CD4-positive, alpha-beta T cell treated with Interleukin-6 at 100 ng/mL for 8 hours (primary cell): ENCODE measurements at places on chromosomes 4 and X.

GRCh38 chr4:80171251-80171650, 26.1 kb upstream of the PRDM8 start:
- no peak for DNase-seq

GRCh38 chrX:149570668-149571067, 16.6 kb downstream of the MAGEA9B start:
- DNase-seq = no peak

- peak; percentile 31 for DNase-seq
These were observed 83.2 kb upstream of the SCML1 start for GRCh38 chrX:17654116-17654515.

DNA sequence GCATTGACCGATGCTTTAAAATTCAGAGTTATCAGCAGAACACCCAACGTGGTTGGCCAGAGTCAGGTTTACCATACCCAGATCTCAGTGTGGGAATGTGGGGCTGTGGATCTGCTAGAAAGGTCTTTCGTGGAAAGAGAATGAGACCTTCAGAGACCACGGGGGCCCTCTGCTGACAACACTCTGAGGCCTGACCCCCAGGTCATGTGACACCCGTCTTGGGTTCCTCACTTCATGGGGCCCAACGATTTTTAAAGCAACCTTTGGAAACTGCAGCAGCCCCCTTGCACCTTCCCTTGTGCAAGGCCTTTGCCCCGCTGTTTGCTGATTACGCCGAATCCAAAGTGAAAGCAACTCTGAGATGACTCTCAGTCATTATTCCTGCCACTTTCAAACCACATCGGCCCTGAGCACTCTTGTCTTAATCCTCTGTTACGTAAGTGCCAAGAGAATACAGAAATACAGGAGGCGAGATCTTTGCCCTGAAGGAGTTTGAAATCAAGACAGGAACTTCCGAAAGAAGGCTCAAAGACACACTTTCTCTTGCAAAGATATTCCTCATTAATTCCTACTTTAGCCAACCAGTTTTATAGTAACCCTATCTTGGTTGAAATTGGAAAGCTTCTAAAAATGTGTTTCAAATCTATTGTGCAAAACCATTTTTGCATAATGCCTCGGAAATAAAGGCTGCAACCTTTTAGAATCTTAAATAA, 88.3 kb downstream of the EVC2 start:
- DNase-seq = no peak

GRCh38 chr4:129978315-129978714, 882.4 kb downstream of the C4orf33 start:
- DNase-seq = no peak

DNA sequence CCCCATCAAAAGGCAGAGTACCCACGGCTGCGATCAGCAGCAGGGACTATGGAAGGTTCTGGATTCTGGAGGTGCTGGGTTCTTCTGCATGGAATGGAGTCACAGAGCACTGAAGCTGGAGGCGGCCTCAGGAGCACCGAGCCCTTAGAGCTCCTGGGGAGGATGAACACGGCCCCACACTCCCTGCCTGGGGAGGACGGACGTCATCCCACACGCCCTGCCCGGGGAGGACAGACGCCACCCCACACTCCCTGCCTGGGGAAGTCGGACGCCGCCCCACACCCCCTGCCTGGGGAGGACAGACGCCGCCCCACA, 9.9 kb downstream of the LRPAP1 start:
- no peak for DNase-seq

- DNase-seq = no peak
These were observed 58.7 kb downstream of the MAMLD1 start for GRCh38 chrX:150421816-150422215.

GRCh38 chrX:39384996-39385395, 583.7 kb downstream of the MID1IP1 start:
- no peak for DNase-seq

- no peak for DNase-seq
These were observed 59.6 kb downstream of the SCML2 start for GRCh38 chrX:18294893-18295292.

DNA sequence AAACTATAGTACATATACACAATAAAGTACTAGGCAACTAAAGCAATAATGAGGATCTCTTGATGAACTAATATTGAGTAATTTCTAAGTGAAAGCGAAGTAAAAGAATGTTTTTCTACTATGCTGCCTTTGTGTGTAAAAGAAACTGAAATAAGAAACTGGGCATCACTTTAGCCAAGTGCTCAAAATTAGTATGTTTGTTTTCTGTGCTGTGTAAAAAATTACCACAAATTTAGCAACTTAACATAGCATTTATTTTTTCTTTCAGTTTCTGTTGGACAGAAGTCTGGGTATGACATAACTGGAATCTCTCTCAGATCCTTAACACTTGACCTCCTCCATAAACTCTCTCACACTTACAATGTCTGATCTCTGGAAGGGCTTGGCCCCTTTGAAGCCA, 687.1 kb upstream of the MAGEB2 start:
- no peak for DNase-seq

DNA sequence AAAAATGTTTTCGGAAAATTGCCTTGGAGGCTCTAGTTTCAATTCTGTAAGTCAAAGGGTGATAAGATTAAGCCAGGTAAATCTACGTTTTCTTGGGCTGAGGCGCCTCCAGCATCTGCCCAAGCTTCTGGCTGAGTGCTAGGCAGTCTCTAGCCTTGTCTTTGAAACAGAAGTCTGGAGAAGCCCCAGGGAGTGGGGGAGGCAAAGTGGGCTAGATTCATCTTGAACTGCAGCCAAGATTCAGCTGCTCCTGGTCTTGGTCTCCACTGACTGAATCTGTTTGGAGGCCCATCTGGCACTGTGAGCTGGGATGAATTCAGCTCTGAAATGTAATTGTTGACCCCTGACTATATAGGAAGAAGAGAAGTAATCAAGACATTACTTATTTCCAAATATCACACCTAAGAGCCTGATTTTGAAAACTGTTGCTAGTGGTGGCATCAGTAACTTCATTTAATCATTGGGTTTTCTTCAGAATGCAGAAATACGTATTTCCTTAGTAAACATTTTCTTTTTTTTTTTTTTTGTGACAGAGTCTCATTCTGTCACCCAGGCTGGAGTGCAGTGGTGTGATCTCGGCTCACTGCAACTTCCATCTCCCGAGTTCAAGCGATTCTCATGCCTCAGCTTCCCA, 187.3 kb upstream of the LEF1 start:
- no peak for DNase-seq
